ENCODE measurements at places on chromosomes 7 and 10.

- DNase-seq: no peak
Measured at GRCh38 chr7:87129848-87130247, 22.4 kb upstream of the DMTF1 start.

DNA sequence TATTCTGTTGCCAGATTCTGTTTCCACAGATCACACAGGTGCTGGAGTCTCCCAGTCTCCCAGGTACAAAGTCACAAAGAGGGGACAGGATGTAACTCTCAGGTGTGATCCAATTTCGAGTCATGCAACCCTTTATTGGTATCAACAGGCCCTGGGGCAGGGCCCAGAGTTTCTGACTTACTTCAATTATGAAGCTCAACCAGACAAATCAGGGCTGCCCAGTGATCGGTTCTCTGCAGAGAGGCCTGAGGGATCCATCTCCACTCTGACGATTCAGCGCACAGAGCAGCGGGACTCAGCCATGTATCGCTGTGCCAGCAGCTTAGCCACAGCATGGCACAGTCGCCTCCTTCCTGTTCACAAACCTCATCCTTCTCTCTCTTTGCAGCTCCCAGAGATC, 237.5 kb upstream of the PRSS1 start:
- no peak for DNase-seq

DNA sequence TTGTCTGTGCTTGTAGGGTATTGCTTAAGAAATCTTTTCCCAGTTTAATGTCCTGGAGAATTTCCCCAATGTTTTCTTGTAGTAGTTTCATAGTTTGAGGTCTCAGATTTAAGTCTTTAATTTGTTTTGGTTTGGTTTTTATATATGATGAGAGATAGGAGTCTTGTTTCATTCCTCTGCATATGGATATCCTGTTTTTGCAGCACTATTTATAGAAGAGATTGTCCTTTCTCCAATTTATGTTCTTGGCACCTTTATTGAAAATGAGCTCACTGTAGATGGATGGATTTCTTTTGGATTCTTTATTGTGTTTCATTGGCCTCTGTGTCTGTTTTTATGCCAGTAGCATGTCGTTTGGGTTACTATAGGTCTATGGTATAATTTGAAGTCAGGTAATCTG, 20.2 kb downstream of the ADIRF start:
- DNase-seq: no peak

GRCh38 chr10:105056413-105056812, 415.3 kb downstream of the SORCS3 start:
- DNase-seq: no peak

GRCh38 chr7:109206196-109206595, 636.5 kb downstream of the DNAJB9 start:
- DNase-seq: no peak

DNA sequence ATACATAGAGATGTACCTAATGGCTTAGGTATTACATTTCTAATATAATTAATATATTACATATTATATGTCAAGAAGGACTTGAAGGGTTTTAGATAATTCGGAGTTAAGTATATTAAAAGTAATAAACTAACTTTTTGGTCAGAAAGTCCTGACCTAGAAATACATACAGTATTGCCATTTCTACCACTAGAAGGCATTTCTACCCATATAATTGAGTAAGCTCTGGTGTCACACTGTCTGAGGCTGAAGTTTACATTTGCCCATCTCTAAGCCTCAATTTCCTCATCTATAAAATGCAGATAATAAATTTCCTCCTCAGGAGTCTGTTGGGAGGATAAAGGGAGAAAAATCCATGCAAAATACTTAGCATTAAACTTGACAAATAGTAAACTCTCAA, 7.1 kb downstream of the FKBP14 start:
- no peak for DNase-seq

GRCh38 chr7:137961200-137962177, 40.4 kb downstream of the CREB3L2 start:
- DNase-seq: peak; percentile 19
